ENCODE measurements at places on chromosomes 12 and 14. TPM values are rescaled to one million over a fixed set of nuclear protein-coding genes. Genes with fewer than 3 reads are reported as not detected.

GRCh38 chr12:67202011-67202677 is 67.0 kb upstream of the CAND1 start:
- no peak for DNase-seq

A2ML1 gene
- 10.7 TPM for total RNA-seq

KRT8 gene
- 1,920 TPM for total RNA-seq

GRCh38 chr12:80017261-80017870 is 82.0 kb upstream of the OTOGL start:
- no peak for DNase-seq

- no peak for DNase-seq
Observed at GRCh38 chr12:53980104-53980801, 4.7 kb upstream of the HOXC10 start.

DNA sequence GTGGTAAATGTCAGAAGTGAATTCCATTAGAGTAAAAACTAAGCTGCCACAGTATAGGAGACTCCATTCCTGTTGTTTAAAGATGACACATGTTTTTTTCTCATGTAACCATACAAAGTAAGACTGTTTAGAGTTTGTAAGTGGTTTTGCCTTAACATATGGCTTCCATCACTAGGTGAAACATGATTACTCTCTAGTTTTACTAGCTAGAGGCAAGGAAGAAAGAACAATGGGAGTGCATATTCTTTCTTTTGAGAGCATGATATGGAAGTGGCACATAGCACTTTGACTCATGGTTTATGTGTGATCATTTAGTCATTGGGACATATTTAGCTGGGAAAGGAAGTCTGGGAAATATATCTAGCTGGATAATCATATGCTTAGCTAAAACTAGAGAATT is 7.7 kb downstream of the ATF7IP start:
- no peak for DNase-seq

DNA sequence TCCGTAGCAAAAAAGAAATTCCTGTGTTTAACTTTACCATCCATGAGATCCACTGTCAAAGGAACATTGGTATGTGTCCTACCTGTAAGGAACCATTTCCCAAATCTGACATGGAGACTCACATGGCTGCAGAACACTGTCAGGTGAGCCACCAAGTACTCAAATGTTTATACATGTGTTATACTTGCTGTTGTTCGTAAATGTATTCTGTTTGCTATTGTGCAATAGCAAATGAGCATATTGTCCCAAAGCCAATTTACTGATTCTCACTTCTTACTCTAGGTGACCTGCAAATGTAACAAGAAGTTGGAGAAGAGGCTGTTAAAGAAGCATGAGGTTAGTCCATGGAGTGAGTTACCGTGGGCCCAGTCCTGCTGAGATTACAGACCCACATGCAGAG is 9.4 kb downstream of the TRAFD1 start:
- DNase-seq = no peak

ESR2 gene
- 0.20 TPM for total RNA-seq

C12orf54 gene
- total RNA-seq = not detected

GRCh38 chr12:106953352-106954250 is 2.1 kb upstream of the TMEM263 start:
- no peak for DNase-seq

IFNG-AS1 gene
- not detected for total RNA-seq

GRCh38 chr14:51208982-51209381 is 31.1 kb upstream of the TMX1 start:
- DNase-seq = no peak

GALNT8 gene
- total RNA-seq = 1.4 TPM

DNA sequence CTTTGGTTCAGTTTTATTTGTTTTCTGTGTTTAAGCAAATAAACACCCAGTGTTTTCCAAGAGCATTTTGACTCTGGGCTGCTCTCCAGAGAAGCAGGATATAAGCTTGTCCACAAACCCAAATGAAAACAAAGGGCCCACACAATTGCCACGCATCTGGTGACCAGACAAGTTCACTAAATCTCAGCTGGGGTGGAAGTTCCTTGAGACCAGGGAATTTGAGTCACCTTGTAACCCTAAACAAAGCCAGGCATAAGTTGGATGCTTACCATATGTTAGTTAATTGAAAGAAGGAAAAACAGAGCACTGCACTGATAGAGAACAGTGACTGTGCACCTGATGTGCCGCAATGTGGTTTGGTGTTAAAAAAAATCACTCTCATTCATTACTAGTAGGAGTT is 1.6 kb upstream of the TXNRD1 start:
- DNase-seq = no peak

- no peak for DNase-seq
Observed at GRCh38 chr14:89292579-89293313, 124.3 kb downstream of the FOXN3 start.

NTS gene
- 3.4 TPM for total RNA-seq

GRCh38 chr12:5628501-5628900 is 196.6 kb downstream of the NTF3 start:
- DNase-seq = no peak

GRCh38 chr12:214003-214741 is at the start of gene SLC6A12:
SLC6A12 (minus strand) TSS chr12:214157; CDS start chr12:209986, 4,171 bp downstream.
- DNase-seq = peak; percentile 72

LMBR1L gene
- 84.2 TPM for total RNA-seq

DNA sequence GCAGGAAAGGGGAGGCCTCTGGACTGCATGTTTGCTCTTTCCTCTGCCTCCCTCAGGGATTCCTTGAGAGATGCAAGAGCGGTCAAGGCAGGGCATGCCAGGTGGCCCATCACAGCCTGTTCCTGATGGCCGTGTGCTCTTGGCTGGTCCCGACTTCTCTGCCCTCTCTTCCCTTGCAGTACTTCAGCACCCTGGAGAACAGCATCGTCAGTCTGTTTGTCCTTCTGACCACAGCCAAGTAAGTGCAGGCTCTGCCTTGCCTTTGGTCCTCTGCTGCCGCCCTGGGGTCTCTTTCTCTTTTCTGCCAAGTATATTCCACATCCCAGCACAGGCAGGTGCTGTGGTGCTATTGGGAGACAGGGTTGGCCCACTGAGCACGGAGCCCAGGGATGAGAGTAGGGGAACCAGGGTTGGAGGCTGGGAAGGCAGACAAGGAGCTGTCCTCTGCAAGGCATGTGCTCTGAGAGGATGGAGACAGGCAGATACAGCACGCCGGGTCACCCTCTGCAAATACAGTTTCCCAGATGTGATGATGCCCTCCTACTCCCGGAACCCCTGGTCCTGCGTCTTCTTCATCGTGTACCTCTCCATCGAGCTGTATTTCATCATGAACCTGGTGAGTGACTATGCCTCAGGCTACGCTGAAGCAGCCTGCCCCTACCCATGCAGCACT is 51.9 kb downstream of the TPCN1 start:
- DNase-seq = peak; percentile 67

- DNase-seq = no peak
Observed at GRCh38 chr12:54988402-54989054, 4.0 kb upstream of the TESPA1 start.

DNA sequence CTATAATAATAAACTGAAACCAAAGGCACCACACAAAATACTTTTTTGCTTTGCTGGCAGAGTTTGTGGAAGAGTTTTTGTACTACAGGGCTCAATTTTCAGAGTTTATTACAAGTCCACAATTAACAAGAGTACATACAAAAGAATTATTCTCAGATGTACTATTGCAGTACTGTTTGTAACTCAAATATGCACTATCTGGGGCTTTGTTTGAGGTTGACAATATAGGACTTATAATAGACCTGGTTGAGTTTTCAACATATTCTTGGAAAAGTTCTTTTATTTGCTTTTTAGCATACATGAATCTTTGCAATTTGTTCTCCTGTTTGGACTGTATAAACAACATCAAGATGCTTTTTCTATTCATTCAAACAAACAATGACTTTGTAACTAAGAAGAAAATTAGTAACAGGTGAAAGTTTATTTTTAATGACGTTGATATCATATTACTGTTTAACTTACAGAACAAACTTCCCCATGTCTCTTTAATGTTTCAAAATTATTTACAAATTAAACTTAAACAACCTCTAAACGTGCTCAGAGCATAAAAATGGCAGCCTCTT is 407.4 kb upstream of the PRICKLE1 start:
- no peak for DNase-seq

GRCh38 chr12:55499810-55500252 is 7.7 kb downstream of the OR6C68 start:
- DNase-seq = no peak

GRCh38 chr12:3606128-3606527 is 115.1 kb downstream of the PRMT8 start:
- no peak for DNase-seq

LRP1-AS gene
- total RNA-seq = not detected

RNASE13 gene
- total RNA-seq = not detected

KRT78 gene
- not detected for total RNA-seq

ADAMTS20 gene
- total RNA-seq = 0.70 TPM

GRCh38 chr14:23054000-23054811 is 3.1 kb downstream of the CDH24 start:
- peak; percentile 73 for DNase-seq

DNA sequence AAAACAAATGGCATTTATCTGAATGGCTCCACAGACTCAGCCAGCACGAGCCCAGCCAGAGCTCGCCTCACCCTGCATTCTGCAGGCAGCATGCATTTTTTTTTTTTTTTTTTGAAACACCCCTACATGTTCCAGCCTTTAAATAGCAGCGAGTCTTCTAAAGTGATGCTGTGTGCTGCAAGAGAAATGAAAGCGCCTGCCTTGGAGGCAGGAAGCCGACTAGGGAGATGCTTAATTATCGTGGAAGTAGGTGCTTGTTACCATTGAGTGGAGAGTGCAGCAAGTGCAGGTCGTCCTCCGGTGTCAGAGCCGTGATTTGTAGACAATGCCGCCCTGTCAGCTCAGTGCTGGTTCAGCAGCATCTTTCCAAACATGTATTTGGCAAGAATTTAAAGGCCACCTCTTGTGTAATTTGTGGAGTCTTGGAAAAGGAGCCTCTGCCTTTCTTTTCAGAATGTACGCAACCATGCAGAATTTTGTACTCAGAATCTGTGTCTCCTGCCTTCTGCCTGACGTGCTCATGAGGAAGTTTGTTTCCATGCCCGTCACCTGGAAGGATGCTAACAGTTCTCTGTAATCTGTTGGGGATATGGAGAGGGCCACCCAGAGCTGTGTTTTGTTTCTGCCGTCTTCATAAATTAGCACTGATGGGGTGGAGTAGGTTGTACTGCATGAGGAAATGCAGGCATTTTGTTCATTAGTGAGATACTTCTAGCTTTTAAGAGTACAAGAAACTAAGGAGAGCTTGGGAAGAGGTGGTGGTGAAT is 345.9 kb upstream of the RGS6 start:
- DNase-seq = no peak

TAS2R31 gene
- total RNA-seq = 2.9 TPM

DNA sequence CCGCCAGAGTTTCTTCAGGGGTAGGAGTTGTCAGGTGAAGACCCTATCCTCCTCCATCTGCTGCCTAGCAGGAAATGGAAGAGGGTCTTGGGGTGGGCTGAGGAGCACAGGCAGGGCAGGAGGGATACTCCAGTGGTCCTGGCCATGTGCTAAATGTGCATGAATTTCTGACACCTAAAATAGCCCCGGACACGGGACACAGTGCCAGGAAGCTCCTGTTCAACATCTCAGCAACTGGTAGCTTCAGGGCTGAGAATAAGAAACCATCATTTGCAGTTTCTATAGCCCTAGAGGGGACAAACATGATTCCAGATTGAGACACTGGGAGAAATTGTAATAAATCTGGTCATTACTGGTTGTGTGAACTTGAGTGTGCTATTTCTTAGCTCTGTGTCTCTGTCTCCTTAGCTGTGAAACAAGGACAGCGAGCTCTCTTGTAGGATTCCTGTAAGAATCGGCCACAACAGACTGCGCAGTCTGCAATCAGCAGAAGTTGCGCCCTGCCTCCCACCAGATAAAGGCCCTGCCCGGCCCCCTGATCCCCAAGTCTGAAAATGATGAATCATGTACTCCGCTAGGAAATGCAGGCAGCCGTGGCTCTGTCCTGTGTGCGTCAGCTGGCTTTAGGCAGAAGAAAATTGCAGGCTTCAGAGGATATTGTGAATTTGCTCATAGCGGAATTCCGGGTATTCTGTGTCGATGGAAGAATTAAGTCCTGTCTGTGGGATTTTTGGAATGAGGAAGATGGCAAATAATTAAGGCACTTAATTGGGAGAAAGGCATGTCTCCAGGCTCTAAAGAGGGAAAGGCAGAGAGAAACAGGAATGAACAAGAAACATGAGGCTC is 35.2 kb upstream of the MEG3 start:
- DNase-seq = no peak

- DNase-seq = peak; percentile 95
Observed at GRCh38 chr12:101407436-101408345, at the start of gene ARL1. ARL1 (minus strand) TSS chr12:101407772; CDS start chr12:101407645, 127 bp downstream.

DNA sequence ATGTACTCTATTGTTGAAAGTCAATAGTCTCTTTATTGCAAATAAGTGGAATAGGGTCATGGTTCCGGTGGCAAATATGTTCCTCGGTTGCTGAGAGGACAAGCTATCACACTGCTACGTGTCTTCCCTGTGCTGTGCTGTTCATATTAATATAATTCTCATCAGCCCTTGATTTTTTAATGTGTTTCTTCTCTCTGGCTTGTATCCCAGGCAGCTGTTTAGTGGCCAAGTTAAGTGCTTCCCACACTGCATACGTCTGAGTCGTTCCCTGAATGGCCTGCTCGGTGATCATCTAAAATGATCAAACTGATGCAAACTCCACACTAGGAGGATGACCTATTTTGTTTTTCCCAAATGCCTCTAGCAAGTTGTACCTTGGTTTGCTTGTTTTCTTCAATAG is 186.4 kb downstream of the ANO6 start:
- DNase-seq = no peak

GRCh38 chr14:65962952-65963351 is 523.2 kb upstream of the CCDC196 start:
- no peak for DNase-seq

CSAD gene
- total RNA-seq = 38.2 TPM

NDRG2 gene
- 44.6 TPM for total RNA-seq

NR1H4 gene
- total RNA-seq = not detected

LTBP2 gene
- total RNA-seq = 2.5 TPM

CLEC4D gene
- 0.70 TPM for total RNA-seq

DNA sequence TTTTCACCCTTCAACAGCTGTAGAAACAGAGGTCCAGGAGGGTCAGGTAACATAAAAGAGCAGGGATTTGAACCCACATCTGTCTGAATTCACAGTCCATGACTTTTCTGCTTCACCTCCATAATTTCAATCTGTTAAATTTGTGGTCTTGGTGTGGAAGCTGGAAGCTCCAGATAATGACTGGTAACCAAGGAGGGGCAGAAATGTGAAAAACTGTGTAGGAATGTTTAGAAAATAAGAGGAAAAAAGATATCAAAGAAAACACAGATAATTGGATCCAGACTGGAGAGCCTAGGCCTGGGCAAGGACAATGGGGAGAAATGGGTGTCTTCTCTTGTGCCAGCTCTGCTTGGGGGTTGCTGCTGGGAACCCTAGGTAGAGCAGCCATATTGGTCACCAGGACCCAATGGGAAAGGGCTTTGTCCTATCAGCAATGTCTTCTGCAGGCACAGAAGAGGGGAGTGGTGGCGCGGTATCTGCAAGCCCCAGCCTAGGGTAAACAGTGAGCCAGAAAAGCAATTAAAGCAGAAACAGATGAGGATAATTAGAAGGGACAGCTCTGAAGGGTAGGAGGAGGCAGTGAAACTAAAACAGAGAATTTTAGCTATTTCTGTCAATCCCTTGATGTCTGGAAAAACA is 54.3 kb upstream of the CCDC91 start:
- DNase-seq = no peak

All from endodermal cell (in vitro differentiated cells).